ENCODE measurements at places on chromosomes 2 and 18.

GRCh38 chr2:173404841-173405750 lies 50.4 kb downstream of the CDCA7 start:
- DNase-seq = no peak

GRCh38 chr18:8762968-8763367 lies 57.6 kb downstream of the MTCL1 start:
- no peak for DNase-seq

DNA sequence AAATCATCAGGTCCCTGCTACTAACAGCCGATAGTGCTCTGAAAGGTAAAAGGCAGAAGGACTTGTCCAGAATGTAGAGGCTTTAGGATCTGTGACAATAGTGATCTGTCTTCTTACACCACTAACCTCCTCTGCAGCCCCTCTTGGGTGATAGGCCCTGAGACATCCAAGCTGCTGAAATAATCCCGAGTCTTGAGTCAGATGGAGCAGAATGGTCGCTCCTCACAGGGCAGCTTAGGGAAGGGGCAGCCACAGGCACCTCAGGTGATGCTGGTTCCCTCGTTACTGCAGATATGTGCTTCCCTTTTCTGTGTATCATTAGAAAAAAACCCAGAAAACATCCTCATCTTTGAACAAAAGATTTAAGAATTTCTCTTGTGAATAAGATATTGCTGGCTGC lies 157.1 kb upstream of the DLX2 start:
- no peak for DNase-seq

DNA sequence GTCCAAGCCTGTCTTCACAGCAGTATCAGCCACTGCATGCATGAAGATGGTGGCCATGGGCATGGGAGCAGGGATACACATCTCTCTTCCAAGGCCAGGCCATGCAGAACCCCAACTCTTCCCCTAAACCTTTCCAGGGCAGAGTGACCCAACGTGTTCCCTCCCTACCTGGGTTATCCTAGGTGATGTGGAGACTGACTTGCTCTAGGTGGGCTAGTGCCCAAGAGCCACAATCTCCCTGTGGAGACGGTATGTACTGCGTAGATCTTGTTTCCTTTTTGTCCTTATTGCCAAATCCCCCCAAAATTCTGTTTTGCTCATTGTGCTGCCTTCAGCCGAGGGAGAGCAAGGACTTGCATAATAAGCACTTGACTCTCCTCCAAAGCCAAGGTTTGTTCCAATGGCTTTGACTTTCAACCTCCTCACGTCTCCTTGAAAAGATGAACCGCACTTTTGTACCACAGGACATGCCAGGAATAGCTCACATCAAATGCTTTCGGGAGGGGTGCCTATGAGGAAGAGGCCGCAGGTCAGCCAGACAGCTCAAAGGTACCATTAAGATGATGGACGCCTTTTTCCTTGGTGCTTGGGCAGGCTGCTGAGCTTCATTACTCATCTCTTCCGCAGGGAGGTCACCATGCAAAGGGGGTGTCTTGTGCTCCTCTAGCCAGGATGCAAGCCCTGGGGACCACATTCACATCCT lies 76.2 kb upstream of the GLI2 start:
- DNase-seq = no peak

GRCh38 chr2:95359031-95359430 lies 43.5 kb upstream of the FAHD2A start:
- DNase-seq = no peak

GRCh38 chr2:83595121-83595690 lies 863.9 kb downstream of the SUCLG1 start:
- no peak for DNase-seq

GRCh38 chr2:190677255-190677654 lies 28.4 kb downstream of the NAB1 start:
- DNase-seq = no peak

DNA sequence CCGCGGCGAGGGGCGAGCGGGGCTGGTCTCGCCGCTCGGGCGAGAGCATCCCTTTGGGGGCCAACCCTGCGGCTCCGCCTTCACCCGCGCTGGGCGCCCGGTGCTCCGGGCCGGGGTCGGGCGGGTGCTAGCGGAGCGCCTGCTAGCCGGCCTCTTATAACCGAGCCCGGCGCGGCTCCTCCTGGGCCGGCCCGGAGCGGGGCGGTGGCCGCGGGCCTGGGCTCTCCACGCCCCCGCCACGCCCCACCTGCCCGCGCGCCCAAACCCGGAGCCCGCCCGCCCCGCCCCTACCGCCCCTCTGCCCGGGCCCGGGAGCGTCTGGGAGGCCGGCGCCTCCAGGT lies at the start of gene FOXI3:
Gene FOXI3 (minus strand): TSS at position 129 of the 341 bp plus-strand sequence. CDS start 158 bp downstream, outside the sequence.
- no peak for DNase-seq

- no peak for DNase-seq
These were observed 51.9 kb downstream of the DYSF start for GRCh38 chr2:71505086-71505769.

DNA sequence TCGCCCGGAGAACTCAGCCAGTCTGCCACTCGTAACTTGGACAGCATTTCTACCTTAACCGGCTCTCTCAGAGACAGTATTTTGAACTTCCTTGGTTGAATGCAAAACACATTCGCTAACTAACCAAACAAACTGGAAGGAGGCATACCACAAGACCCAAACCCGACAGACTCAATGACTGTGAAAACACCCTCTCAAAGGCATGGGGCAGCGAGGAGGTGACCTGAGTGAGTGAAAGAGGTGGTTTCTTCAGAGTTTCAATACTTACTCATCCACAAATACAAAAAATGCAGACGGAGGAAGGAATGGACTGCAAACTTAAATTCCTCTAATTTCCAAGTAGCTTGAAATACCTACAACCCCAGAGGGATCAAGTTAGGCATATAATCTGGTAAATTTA lies 132.9 kb downstream of the GAREM1 start:
- no peak for DNase-seq

DNA sequence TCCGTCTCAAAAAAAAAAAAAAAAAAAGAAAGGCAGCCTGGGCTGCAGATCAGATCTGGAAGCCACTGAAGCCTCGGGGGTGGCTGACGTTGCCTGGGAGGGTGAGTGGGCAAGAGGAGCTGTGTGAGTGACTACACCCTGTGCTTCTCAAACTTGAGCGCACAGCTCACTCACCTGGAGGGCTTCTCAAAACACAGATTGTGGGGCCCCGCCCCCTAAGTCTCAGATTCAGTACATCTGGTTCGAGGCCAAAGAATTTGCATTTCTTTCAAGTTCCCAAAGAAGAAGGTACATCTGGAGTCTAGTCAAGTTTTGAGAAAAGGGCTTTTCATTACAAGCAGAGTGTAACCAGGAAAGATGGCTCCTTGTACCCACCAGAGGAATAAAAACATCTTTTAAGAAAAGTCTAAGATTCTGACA lies 97.7 kb upstream of the CAB39 start:
- DNase-seq = peak; percentile 70

DNA sequence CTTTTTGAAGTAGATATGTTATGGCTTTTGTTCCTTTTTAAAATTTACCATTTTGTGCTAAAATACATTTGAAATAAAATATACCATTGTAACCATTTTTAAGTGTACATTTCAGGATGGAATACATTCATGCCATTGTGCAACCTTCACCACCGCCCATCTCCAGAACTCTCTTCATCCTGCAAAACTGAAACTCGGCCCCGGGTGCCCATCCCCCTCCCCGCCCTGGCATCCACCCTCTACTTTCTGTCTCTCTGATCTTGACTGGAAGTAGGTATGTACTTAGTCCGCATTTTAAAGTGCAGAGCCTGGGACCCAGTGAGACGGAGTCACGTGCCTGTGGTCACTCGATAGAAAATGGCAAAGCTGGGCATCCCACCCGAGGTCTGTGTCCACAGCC lies 45.6 kb downstream of the DIPK1C start:
- DNase-seq = no peak

DNA sequence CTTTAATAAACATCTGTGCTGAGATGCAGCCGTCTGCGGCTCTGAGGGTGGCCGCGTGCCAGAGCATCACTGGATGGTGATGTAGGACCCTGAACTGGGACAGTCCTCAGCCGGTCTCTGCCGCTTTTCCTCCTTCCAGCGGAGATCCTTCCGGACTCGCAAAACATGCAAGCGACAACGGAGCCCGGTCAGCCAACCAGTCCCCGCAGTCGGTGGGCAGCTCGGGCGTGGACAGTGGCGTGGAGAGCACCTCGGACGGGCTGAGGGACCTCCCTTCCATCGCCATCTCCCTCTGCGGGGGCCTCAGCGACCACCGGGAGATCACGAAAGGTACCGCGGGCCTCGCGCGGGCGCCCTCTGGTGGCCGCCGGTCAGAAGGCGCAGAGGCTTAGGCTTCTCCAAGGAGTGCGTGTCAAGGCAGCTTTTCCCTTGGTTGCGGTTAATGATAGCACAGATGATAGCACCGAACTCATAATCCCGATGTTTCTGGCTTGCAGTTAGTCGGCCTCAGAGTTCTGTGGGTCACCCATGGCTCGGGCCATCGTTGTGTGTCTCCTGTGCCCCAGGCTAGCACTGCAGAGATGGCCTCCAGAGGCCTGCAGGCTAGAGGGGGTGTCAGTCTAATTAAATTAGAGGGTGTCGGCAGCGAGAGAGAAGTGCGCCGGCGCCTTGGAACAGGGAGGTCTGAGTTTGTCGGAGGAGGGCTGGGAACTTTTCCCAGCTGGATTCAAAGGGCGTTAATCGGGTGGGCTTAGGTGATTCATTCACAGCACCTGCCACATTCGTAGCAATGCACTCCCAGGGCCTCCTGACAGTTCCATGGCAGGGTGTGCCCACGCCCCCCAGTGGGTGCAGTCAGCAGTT lies 38.5 kb downstream of the LPIN1 start:
- peak; percentile 72 for DNase-seq

DNA sequence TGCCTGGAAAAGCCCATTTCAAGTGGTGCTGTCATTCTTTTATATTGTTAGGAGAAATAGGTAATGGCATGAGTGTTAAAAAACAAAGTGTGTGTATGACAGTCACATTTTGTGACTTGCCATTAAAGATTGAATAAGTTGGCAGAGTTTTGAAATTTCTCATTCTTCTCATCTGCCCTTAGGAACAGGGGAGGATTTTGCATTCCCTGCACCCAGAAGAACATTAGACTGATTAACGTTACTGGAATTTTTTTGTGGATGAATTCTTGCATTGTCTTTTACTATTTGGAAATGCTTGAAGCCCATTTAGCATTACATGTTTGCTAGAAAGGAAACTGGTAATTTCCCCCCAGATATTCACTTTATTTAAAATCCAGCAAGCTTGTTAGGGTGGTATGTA lies 162.2 kb downstream of the BABAM2 start:
- DNase-seq = no peak

DNA sequence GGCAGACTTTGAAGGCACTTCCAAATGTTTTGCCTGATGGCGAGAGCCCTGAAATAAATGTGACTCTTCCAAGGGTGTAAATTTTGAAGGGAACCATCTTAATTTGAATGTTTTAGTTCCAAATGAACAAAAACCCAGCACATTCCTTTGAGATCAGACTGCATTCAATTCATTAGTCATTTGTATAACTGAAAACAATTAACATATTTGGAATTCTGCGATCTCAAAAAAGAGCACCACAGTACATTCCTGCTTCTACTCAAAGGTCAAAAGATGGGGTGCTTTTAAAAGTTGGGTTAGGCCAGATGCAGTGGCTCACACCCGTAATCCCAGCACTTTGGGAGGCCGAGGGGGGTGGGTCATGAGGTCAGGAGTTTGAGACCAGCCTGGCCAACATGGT lies 38.2 kb upstream of the CHRNA1 start:
- no peak for DNase-seq

DNA sequence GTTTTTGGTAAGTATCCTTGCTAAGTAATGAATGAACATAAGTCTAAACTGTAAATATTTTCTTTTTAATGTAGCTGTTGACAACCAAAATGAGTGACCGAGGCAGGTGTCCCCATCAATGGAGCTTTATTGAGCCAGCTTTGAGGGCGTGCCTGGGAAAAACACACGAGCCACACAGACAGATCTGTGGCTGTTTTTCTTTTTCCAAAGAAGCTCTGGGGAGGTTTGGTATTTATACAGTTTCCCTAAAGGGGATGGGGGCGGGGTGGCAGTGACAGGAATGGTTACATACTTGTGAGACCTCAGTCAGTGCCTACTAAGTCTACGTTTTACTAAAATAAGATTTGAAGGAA lies 11.2 kb downstream of the DBI start:
- no peak for DNase-seq

GRCh38 chr2:17115042-17115441 lies 403.2 kb downstream of the RAD51AP2 start:
- DNase-seq = no peak

GRCh38 chr2:6845312-6845711 lies 20.4 kb downstream of the CMPK2 start:
- DNase-seq = no peak
